SHP77 (cell line): ENCODE measurements at places on chromosomes 13 and 19.

- no peak for DNase-seq
These were observed 9.9 kb downstream of the GPR183 start for GRCh38 chr13:99297331-99297730.

- no peak for DNase-seq
These were observed 63.4 kb downstream of the ACSBG2 start for GRCh38 chr19:6198896-6199239.

DNA sequence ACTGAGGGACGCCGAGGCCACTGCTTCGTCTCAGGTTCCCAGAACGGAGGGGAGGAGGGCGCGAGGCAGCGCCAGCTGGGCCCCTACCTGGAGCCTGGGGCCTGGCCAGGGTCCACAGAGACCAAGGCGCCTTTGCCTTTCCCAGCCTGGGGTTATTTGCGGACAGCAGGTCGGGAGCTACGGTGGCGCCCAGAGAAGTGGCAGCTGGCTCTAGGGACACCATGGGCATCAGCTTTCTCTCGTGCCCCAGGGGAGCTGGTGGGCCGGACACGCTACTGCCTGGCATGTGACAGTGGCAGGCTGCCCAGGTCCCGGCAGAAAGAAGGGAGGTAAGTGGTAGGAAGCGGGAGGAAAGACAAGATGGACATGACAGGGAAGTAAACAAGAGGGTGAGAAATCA lies 19.0 kb downstream of the AKT2 start:
- DNase-seq = no peak

GRCh38 chr13:30429235-30429634 lies 6.9 kb downstream of the UBE2L5 start:
- no peak for DNase-seq

DNA sequence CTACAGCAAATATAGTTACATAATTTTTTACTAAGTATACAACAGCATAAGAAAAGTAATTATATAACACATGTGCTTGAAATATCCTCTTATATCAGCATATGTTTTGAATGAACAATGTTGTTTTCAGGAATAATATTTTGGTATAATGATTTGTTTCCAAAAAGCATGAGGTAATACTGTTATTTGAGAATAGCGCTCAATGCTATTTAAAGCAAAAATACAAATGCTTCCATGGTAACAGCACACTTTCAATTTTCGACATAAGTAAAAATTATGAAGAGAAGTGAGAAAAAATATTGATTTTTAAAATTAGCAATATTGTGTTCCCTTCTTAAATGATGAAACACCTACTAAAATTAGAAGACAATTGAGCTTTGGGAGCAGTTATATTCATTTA lies 715.9 kb upstream of the ATXN8OS start:
- no peak for DNase-seq

DNA sequence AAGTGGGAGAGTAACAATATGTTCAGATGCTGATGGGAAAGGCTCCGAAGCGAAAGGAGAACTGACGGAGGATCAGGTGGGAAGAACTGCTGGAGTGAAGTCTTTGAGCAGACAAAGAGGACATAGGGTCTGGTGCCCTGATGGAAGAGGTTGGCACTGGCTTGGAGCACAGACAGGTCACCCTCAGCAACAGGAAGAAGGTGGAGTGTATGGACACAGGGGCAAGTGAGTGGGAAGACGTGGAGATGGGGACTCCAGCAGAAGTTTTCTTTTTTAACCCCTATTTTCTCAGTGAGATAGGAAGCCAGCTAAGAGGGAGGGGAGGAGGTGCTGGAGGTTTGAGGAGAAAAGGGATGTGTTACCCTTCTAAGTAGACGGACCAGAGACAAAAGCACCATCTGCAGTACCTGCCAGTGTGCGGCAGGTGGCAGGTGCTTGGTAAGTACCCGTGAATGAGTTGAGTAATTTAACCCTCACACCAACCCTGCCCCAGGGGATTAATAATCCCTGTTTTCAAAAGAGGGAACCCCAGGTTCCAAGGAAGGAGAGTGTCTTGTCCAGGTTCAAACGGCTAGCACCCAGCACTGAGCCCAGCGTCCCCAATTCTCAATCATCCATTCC lies 11.2 kb downstream of the HAS1 start:
- peak; percentile 21 for DNase-seq

DNA sequence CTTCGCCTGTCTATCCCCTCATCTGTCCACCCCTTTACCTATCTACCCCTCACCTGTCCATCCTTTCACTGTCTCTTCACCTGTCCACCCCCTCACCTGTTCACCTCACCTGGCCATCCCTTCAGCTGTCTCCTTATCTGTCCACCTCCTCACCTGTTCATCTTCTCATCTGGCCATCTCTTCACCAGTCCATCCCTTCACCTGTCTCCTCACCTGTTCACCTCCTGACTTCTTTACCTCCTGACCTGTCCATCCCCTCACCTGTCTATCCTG lies 13.2 kb upstream of the KANK2 start:
- DNase-seq = no peak

- DNase-seq = no peak
These were observed 240.4 kb downstream of the KCNRG start for GRCh38 chr13:50255639-50256038.

- DNase-seq = no peak
These were observed 72.0 kb downstream of the TEX29 start for GRCh38 chr13:111392486-111392885.

DNA sequence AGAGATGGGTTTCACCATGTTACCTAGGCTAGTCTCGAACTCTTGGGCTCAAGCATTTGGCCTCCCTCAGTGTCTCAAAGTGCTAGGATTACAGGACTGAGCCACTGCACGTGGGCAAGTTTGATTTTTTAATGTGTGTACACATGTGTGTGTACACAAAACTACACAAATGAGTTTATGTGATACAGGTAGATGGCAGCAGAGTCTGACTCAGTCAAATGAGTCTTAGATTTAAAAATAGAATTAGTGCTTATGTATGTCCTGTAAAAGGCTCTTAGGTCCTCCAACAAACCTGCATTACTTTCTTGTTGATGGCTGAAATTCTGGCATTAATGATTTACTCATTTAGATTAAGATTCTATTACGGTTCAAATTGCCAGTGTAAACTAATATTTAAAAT lies 293.7 kb downstream of the PCDH17 start:
- no peak for DNase-seq

GRCh38 chr19:10379880-10380312 lies 476 bp downstream of the TYK2 start:
- no peak for DNase-seq

- no peak for DNase-seq
These were observed 107.5 kb downstream of the CYSLTR2 start for GRCh38 chr13:48761256-48761655.

- DNase-seq = peak; percentile 97
These were observed 12.4 kb upstream of the SULT2B1 start for GRCh38 chr19:48539503-48540096.
